ENCODE measurements at places on chromosomes 2 and 18.

- H3K27ac ChIP-seq: no peak overlapping the region
- no peak overlapping the region for H3K4me3 ChIP-seq
- no peaks in the 10 kb centered on the region for H3K27me3 ChIP-seq
- H3K4me1 ChIP-seq: no peaks in the 10 kb centered on the region
These were observed 121.9 kb upstream of the MYT1L start for GRCh38 chr2:2452961-2453360.

DNA sequence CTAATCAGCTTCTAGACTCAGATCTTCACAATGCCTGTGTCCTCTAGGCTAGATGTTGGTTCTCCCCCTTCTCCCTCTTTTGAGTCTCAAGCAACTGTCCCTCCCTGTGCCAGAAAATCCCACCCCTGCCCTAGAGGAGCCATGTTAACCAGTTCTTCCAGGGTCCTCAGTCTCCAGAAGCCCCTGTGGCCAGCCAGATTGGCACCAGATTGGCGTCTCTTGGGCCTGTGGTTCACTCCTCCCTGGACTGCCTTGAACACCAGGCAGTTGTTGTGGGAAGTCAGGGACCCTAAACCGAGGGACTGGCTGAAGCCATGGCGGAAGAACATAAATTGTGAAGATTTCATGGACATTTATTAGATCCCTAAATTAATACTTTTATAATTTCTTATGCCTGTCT is 36.6 kb downstream of the CYP26B1 start:
- no peaks in the 10 kb centered on the region for H3K27me3 ChIP-seq
- DNase-seq: no peak
- no peak overlapping the region for H3K27ac ChIP-seq
- no peaks in the 10 kb centered on the region for H3K36me3 ChIP-seq
- H3K4me1 ChIP-seq: no peaks in the 10 kb centered on the region
- H3K4me3 ChIP-seq: no peak overlapping the region

DNA sequence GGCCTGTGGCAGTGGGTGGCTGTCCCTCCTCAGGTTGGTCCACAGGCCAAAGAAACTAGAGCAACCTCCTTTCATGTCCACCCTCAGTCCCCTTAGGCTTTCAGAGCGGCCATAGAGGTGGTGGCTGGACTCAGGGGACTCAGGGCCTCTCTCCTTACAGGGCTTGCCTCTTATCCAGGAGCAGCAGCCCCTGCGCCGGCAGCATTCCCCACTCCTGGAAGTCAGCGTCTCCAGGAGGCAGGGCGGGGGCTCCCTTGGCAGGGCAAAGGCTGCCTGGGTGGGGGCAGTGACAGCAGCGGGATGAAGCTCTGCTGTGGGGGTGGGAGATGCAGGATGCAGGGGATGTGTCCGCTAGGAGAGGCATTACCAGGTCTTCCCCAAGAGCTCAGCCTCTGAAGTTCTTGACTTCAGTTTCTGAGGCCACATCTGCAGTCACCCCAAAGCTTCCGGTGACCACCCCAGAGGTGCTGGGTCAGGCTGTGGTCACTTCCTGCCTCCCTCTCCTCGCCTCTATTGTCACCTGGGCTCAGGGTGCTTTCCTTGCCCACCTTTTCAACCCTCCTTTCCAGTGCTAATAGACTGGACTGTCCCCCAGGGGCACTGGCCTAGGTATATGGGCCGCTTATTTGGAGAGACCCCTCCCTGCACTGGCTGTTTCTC is 8.6 kb upstream of the GPR55 start:
- no peaks in the 10 kb centered on the region for H3K4me1 ChIP-seq
- DNase-seq: no peak

- no peaks in the 10 kb centered on the region for H3K4me1 ChIP-seq
- no peak overlapping the region for H3K27ac ChIP-seq
- no peaks in the 10 kb centered on the region for H3K36me3 ChIP-seq
- no peak overlapping the region for H3K4me3 ChIP-seq
These were observed 56.4 kb downstream of the NAB1 start for GRCh38 chr2:190705280-190705679.

DNA sequence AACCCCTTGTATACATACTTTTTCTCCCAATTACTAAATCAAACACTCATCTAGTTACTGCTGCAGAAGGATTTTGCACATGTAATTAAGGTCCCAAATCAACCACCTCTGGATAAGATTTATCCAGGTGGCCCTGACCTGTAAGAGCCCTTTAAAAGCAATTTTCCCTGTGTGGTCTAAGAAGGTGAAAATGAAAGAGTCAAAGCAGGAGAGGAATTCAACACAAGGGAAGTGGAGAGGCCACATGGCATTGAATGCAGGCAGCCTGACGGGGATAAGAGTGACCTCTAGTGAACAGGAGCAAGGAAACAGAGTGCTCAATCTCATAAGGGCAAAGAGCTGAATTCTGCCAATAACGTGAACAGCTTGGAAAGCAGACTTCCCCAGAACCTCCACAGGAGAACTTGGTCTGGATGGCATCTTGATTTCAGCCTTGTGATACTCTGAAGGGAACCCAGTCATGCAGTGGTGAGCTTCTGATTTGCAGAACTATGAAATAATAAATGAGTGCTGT is 27.2 kb downstream of the PPP3R1 start:
- H3K27ac ChIP-seq: no peak overlapping the region
- peaks cover 6% of the 10 kb centered on the region for H3K4me1 ChIP-seq
- no peaks in the 10 kb centered on the region for H3K36me3 ChIP-seq
- H3K4me3 ChIP-seq: no peak overlapping the region
- no peaks in the 10 kb centered on the region for H3K27me3 ChIP-seq
- DNase-seq: no peak

DNA sequence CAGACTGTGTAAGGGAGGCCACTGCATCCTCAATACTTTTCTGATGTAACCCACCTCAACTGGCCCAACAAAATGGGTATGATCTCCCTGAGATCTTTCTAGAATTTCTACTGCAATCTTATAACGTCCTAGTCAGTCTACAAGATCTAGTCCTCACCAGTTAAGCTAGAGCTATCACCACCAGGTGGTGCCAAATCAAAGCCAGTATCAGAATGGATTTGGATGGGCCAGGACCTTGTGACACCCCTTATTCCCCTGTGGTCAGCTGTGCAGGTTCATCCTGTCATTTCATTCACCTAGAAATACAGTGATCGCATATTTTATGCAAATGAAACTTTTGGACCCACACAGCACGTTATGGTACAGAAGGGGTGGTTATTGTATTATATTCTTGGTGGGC is 90.3 kb downstream of the OLA1 start:
- no peaks in the 10 kb centered on the region for H3K4me1 ChIP-seq
- H3K27ac ChIP-seq: no peak overlapping the region
- DNase-seq: peak; percentile 7
- H3K27me3 ChIP-seq: no peaks in the 10 kb centered on the region
- no peaks in the 10 kb centered on the region for H3K36me3 ChIP-seq

GRCh38 chr2:76427452-76427851 is 716.7 kb upstream of the GCFC2 start:
- DNase-seq: no peak
- no peak overlapping the region for H3K4me3 ChIP-seq
- H3K4me1 ChIP-seq: no peaks in the 10 kb centered on the region
- H3K27me3 ChIP-seq: no peaks in the 10 kb centered on the region

DNA sequence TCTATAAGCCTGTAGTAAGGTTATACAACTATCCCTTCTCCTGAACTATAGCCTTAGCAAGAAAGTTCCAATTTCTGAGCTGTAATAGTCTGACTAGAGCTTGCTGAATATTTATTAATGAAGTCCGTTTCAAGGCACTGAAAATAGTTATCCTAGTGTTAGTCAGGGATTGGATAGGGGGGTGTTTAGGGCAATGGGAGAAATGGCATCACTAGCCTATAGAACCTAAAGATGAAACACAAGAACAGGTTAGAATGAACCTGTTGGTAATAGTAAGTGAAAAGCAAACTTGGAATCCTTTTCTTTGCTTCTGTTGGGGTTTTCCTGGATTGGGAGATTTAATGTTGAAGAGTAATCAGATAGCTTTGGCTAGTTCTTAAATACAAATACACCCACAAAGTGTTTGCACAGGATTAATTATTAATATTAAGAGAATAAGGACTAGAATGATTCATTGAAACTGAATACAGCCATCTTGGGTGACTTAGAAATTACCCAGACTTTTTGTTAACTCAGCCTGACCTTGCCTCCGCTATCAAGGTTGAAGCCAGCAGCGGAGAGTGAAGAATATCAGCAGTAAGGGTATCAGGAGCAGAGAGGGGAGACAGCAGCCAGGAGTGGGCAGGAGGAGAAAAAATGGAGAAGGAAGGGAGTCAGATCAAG is 14.4 kb downstream of the CCNT2 start:
- H3K27ac ChIP-seq: no peak overlapping the region
- no peak for DNase-seq
- peaks cover 15% of the 10 kb centered on the region for H3K4me1 ChIP-seq
- H3K4me3 ChIP-seq: no peak overlapping the region
- peaks cover 9% of the 10 kb centered on the region for H3K36me3 ChIP-seq

- H3K4me1 ChIP-seq: peaks cover 5% of the 10 kb centered on the region
- DNase-seq: no peak
- H3K36me3 ChIP-seq: no peaks in the 10 kb centered on the region
- H3K27ac ChIP-seq: no peak overlapping the region
- H3K27me3 ChIP-seq: no peaks in the 10 kb centered on the region
- H3K4me3 ChIP-seq: peak overlapping the region; percentile 37
These were observed 11.3 kb downstream of the IL1RN start for GRCh38 chr2:113138428-113139322.
